ENCODE measurements at places on chromosomes 5 and 9.

- DNase-seq = no peak
Observed at GRCh38 chr5:177099422-177100093, 12.8 kb downstream of the FGFR4 start.

GRCh38 chr9:78021697-78022096 is 9.9 kb downstream of the GNAQ start:
- no peak for DNase-seq

GRCh38 chr9:137278721-137279711 is 1.5 kb downstream of the TOR4A start:
- no peak for DNase-seq

- no peak for DNase-seq
Observed at GRCh38 chr9:134227451-134228411, 63.4 kb upstream of the RNU6ATAC start.

GRCh38 chr9:115777610-115778009 is 376.0 kb upstream of the PAPPA start:
- no peak for DNase-seq

GRCh38 chr5:124888622-124889485 is 142.4 kb upstream of the ZNF608 start:
- no peak for DNase-seq

- DNase-seq = no peak
Observed at GRCh38 chr5:41102341-41102740, 31.2 kb upstream of the MROH2B start.

DNA sequence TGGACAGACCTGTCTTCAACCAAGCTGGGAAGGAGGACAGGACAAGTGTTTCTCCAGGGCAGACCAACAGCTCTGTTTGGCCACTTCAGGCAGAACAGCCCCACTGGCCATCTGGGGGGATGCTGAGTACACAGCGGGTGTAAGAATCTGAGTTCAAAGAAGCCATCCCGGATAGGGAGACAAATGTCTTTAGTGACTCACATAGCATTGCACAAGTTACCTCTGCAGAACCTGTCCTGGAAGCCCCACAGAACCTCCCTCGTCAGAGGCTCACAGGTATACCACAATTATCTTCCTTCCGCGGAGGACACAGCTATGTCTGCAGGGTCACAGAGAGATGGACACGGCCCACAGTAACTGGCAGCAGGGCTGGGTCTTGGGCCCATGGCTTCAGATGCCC is 2.0 kb downstream of the OR2V2 start:
- no peak for DNase-seq

DNA sequence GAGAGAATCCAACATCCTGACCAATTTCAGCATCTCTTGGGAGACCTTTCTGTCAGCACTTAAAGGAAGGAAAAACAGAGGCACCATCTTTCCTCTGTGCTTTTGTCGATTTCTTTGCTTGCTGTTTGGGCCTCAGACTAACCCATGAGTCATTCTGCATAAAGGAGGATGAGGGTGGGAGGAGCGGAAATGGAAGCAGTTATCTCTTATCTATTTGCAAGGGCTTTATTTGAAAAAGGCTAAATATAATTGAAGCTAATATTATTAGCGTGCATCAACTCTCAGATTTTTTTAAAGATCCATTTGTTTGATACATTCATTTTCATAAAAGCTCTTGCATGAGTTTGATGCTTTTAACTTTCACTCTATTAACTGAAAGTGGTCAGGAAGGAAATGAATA is 72.9 kb downstream of the ZNF622 start:
- no peak for DNase-seq

DNA sequence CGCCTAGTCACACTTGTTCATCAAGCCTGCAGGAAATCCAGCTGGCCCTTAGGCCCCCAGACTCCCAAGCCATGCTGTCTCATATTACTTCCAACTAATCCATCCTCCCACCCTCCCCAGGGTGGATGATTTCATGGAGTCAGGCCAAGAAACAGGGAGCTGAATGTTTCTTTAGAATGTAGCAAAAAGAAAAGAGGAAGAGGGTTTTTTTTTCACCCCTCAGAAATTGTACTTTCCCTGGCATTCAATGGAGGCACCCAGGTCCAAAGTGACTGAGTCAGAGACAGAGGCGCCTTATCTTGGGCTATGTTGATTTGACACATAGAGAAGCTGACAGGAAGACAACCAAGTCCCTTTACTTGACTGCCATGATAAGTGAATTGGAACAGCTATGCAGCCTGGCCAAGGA is 260.2 kb upstream of the NR4A3 start:
- no peak for DNase-seq

DNA sequence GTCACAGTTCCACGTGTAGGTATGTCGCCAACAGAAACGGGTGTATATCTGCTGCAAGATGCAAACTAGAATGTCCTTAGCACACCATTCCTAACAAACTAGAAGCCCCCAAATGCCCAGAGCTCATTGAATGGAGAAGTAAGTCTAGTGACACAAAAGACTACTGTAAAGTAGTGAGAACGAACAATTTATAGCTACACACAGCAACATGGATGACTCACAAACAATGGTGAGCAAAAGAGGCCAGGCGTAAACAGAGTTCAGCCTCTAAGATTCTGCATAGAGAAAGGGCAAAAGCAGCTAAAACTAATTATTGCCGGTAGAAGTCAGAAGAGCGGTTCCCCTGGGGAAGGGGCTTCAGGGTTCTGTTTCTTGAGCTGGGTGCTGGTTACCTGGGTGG is 74.7 kb downstream of the AMBP start:
- DNase-seq = no peak

DNA sequence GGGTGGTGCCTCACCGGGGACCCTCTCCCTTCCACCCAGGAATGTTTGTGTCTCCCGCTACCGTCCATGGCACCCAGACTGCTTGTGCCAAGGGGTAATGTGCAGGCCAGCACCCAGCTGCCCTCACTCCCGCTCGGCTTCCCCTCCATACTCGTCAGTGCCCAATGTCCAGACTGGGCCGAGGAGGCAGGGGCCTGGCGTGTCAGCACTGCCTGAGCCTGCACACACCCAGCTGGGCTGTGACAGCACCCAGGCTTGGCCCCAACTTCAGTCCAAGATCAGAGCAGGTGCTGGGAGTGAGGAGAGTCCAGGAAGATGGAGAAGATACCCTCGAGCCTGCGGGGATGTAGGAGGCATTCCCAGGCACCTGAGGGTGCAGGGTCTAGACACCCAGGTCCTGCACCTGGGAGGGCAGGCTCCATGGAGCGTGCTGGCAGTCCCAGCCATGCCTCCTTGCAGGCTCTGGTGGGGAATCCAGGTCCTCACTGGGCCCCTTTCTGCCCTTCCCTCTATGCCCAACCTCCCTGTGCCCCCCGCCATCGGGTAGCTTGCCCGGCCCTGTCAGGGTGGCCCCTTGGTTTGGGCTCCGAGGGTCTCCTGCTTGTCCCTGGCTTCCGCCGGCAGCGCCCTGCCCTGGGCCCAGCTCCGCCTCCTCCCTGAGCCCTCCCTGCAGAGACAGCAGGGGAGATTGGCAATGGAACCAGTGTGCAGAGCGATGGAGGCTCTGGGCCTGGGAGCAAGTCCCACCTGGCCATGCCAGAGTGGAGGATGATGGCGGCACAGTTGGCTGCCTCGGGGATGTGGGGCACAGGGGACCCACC is 250.8 kb upstream of the EDIL3 start:
- DNase-seq = no peak

GRCh38 chr5:159444441-159445082 is 114.3 kb upstream of the IL12B start:
- DNase-seq = no peak

DNA sequence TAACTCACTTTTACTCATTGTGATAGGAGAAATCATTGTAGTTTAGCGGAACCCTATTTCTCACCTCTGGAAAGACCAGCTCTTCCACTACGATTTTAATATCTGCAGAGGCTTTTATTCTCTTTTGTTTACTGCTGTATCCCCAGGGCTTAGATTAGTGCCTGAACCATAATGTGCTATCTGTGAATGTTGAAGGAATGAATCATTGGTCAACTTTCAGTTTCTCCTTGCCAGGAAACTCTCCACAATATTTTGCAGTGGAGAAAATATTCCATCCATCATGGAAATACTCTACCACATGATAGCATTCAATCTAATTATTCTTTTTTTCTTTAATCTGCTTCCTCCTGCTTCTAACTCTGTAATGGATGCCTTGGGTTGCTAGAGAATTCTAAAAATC is 263.5 kb upstream of the PTPRD start:
- DNase-seq = no peak

DNA sequence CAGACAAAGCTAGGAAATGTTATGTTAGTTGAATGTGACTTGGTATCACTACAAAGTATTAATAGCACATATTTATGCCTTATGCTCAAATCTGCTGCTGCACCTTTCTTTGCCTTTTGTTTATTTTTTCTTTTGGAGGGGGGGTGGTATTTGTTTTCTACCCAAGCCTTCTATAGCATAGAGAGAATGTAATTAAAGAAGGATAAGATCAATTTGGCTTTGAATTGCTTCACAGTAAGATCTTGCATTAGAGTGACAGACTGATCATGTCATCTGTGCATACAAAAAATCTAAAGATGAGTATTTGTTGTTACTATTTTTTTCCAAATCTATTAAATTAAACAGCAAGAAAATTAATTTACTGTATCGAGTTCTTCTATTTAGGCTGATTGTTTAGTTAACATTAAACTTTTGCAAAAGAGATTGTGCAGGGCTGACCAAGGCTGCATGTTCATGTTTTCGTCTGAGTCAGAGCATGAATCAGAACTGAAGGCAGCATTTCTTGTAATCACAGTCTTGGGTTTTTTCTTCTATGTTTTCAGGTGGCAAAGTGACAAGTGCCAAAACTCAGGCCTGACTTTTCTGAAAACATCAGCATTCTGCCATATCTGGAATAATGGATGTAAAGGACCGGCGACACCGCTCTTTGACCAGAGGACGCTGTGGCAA is 1007.1 kb upstream of the WWC1 start:
- no peak for DNase-seq

GRCh38 chr5:68479524-68479923 is 264.0 kb downstream of the PIK3R1 start:
- no peak for DNase-seq

DNA sequence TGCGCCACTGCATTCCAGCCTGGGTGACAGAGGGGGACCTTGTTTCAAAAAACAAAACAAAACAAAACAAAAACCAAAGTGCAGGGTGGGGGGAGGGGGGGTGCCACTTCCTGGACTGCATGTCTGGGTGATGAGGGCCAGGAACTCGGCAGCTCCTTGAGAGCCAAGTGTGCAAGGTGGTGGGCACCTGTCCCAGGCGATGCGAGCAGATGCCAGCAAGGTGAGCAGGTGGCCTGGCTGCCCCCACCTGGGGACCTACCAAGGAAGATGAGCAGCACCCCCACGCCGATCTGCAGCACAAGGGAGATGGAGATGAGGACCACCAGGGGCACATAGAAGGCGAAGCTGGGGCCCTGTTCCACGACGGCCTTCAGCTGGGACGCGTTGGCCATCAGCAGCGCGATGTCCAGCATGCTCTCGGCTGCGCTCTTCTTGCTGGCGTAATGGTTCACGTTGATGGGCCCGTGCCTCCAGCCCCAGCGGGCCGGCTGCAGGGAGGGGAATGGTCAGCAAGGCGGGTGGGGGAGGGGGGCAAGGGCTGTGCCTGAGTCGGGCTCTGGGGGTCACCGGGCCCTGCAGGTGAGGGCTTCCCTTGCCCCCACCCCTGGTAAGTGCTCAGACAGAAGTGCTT is 7.8 kb downstream of the NINJ1 start:
- DNase-seq = no peak

- no peak for DNase-seq
Observed at GRCh38 chr5:11683666-11684065, 220.6 kb downstream of the CTNND2 start.

- DNase-seq = peak; percentile 20
Observed at GRCh38 chr5:140632366-140633020, 482 bp downstream of the CD14 start.

GRCh38 chr5:64612344-64612961 is 77.8 kb upstream of the SHISAL2B start:
- DNase-seq = no peak

- DNase-seq = no peak
Observed at GRCh38 chr5:120405286-120405864, 58.7 kb upstream of the PRR16 start.

DNA sequence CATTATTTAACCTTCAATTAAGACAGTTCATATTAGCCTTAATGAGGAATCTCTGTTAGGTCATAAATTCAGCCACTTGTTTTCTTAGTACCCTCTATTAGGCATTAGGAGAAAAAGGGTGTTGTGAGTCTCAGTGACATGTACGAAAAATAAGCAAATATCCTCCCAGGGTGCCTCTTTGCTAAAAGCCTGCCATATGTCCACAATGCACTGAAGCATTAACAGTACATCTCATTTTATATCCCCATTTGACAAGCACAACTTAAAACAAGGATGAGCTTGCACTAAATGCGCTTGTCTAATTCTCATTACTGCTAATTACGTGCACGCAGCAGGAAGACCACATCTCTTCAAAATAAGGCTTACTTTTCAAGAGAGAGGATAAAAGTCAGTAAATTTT is 48.4 kb upstream of the SRFBP1 start:
- no peak for DNase-seq

GRCh38 chr9:17987189-17987588 is 408.3 kb downstream of the SH3GL2 start:
- no peak for DNase-seq

GRCh38 chr5:531101-531748 is 7.0 kb upstream of the SLC9A3 start:
- DNase-seq = no peak

GRCh38 chr5:148799737-148800527 is 26.5 kb upstream of the ADRB2 start:
- no peak for DNase-seq

- no peak for DNase-seq
Observed at GRCh38 chr5:38376404-38376803, 118.0 kb downstream of the EGFLAM start.

DNA sequence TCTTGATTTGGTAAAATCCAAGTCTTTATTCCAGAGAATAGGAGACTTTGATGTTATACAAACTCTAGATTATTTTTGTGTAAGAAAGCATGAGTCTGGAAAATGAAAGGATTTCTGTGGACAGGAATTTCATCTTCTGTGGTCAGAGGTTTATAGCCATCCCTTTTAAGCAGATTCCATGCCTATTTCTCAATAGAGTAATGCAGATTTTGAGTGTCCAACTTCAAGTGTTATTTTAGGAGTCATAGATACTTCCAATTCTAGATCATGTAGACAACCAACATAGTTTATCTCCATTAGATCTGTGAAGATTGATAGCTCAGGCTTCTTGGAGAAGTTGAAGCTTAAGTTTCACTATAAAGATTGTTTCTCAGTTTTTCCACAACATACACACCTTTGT is 379.7 kb downstream of the PSAT1 start:
- no peak for DNase-seq

DNA sequence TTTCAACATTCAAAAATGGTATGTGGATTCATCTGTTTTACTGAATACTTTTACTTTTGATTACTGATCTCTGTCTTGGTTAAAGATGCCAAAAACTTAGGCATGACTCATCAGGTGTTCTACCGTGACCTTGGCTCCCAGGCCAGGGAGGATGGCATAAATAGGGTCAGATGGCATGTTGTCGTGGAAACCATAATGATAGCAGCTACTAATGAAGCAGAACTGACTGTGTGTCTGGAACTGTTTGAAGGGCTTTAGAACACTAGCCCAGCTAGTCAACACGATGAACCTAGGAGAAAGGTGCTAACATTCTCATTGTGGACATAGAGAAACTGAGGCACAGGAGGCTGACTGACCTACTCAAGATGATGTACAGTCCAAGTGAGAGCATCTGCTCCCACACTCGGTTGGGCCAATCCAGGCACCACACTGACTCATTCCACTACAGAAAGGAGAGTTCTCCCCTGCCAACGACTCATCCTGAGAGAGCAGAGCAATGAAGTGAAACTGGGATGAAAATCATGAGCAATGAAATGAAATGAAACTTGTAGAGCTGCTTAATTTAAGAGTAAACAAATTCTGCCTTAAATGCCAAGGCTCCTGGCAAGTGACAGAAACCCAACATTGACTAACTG is 116.0 kb downstream of the TENT4A start:
- DNase-seq = peak; percentile 39

Data from stimulated activated CD4-positive, alpha-beta T cell treated with anti-CD3 and anti-CD28 coated beads, Interleukin-4, amount 100 ng/mL, for 48 hours (primary cell).